Stimulated activated memory B cell treated with anti-CD40 and anti-IgM and Interleukin-4, amounts not matched to agents 10 μg/mL and 1 μg/mL and 100 μg/mL, for 72 hours (primary cell): ENCODE measurements at places on chromosomes 6 and 20.

GRCh38 chr6:52544602-52545405 is 32.1 kb downstream of the TRAM2 start:
- no peak for ATAC-seq

DNA sequence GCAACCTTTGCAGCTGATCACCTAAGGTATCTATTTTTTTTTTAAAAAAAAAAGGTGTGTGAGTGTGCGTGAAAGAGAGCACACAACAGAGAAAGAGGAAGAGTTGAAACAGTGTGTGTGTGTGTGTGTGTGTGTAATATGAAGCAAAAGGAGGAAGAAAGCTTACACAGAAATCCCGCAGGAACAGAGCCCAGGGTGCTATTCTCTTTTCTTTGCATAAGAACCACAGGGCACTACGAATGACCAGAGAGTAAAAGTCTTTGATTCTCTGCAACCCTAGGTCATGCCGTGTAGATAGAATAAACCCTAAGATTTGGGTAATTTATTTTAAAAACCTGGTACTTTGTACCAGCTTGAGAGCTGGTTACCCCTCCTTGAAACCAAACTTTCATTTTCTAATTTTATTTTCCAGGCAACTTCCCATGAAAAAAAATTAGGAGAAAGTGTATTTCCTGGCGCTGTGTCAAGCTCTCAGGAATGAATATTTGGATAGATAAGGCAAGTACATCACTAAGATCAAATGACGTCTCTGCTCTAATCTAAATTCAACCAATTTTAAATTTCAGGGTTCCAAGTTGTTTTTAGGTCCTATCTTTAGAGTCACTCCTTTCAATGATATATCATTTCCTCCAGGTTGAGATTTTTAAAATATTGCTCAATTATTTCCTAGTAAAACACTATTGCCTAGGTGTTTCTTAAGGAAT is 47.9 kb upstream of the ID4 start:
- ATAC-seq = no peak

- no peak for ATAC-seq
Observed at GRCh38 chr6:153103319-153103655, 27.8 kb downstream of the RGS17 start.

DNA sequence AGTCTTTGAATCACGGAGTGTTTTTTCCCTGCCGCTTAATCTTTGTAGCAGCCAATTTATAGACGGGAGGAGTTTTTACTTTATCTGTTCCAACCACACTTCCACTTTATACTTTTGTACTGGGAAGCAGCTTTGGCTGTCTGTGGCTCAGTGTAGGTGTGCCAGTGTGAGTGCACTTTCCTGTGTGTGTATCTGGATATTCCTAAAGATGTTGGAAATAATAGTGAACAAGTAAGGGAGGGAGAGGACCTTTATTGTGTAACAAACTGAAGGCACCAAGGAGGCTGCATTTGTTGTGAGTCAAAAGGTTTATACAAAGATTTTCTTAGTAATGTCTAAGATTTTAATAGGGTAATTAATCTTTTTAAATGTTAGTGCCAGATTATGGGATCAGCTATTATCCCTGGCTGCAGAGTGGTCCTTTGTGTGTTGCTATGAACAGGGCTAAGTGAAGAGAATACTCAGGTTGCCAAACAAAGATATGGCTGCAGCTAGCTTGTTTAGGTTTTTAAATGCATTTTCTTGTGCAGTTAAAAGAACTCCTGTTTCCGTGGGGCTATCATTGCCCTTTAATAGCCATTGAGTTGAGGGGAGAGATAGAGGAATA is 226.3 kb downstream of the RNF144B start:
- ATAC-seq = no peak

- no peak for ATAC-seq
Observed at GRCh38 chr6:157169656-157170055, 153.7 kb downstream of the TMEM242 start.

DNA sequence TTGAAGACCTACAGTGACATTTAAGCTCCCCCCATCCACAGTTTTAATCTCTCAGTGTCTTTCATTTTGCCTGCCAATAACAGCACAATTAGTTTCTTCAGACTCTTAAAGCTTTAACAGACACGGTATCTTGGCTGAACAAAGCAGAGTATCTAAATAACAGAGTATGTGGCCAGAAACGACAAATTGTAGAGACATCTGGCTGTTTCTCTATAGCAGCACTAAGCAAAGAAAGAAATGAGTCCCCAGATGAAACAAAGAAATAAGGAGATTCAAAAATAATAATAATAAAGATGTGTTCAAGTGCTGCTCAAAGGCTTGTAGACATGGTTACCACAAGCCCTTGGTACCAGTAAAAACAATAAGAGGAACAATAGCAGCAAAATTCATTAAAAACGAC is 97.8 kb upstream of the HDAC2 start:
- ATAC-seq = no peak
